ENCODE measurements at places on chromosomes 16 and 17. TPM values are rescaled to one million over a fixed set of nuclear protein-coding genes. Genes with fewer than 3 reads are reported as not detected.

Gene SLFN12
- total RNA-seq: 7.7 TPM

DNA sequence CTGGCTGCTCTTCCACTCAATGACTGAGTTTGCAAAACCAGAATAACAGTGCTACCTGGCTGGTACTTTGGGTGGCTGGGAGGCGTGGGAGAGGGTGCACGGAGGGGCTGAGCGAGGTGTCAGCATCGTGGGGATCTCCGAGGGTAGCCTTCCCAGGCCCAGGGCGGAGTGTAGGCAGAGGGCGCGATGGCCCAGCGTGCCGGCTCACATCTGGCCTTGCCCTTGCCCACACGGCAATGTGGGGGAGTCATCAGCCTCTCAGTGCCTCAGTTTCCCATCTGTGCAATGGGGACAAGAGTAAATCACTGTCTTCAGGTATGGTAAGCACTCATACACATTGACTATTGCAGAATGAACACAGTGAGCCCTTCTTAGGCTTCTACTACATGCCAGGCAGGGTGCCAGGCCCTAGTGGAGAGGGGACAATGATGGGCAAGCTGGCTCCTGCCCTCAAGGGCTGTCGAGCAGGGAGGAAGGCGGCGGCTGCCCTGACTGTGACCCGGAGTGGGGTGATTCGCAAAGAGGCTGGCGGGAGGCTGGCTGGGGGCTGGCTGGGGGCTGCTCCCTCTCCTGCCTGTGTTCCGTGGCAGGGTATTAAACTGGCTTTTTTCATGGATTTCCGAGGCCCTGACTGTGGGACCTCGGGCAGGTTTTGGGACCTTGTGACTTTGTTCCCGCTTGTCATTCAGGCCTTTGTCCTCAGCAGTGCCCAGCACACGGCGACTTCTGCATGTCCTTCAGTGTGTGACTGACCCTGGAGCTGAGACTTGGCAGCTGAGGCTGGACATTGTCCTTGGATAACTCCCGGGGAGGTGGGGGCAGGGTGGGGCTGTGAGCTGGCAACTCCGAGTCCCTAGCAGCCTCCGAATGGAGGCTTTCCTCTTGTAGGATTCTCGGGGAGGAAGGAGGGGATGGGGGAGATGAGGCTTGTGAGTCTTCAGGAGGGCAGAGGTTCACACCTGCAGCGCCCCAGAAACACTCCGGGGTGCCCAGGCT lies 243.1 kb downstream of the SEC14L1 start:
- no peak for DNase-seq

DNA sequence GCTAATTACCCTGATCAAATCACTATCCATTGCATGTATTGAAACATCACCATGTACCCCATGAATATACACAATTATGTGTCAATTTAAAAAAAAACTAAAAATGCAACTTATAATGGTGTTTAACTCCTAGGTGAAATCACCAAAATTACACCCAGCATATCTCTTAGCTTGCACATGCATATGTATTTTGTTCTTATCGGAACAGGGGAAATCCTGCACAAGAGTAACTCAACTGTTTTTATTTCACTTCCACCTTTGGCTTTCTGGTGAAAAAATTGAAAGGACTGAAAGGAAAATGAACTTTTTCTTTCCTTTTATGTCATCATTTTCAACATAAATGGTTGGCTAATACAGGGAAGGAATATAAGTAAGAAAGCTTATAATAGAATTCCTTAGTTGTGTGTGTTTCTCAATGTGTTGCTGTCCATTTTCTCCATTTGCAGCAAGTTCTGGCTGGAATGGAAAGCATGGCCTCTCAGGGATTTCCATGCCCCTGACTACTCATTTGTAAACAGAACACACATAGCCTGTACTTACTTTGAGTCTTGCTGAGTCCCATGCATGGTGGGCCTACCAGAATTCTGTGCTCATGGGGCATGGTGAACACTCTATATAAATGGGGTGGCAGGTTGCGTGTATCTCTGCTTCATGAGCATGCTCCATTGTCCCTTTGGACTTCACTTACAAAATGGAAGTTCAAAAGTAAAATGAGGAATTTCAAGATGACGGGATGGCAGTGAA lies 462.0 kb downstream of the HS3ST3B1 start:
- no peak for DNase-seq

DNA sequence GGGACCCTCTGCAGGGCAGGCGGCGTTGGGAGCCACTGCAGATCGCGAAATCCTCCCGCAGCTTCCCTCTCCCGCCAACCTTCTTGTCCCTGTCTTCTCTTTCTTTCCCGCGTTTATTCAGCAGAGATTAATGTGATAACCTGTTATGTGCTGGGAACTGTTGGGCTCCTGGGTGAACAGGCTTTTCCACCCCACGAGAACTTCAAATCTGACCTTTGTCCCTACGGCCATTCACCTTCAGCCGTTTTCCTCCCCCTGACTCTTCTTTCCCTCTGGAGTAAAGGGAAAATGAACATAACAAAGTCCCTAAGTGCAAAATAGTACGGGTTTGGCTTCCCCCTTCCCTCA lies 15.2 kb upstream of the KPNA2 start:
- no peak for DNase-seq

DNA sequence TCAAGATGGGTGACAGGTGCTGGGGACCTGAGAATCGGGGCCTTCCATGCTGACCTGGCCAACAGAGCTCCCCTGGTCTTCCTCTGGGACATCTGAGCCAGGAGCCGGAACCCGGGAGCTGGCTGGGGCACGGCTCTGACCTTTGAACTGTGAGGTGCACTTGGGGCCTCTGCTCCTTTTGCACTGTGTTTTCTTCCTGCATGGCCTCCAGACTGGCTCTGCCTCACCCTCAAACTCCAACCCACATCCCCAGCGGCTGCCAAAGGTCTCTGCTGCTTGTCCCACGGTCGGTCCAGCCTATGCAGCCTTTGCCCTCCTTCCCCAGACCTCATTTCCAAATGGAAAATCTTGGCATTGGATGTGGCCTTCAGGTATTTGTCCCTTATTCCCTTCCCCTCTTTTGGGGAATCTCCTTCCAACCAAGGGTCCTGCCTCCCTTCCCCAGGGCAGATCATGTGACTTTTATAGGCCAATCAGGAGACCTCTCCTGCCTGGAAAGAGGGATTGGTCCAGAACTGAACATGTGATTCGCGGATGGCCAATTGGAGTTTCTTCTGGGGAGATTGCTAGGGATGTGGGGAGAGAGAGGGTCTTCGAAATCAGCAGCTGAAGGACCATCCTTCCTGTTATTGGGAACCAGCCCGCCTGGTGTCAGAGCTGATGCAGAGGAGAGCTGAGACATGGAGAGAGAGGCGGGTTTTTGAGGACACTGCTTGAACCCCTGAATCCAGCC lies 117.9 kb downstream of the CYLD start:
- no peak for DNase-seq

- DNase-seq: no peak
These were observed 3.4 kb downstream of the CEP295NL start for GRCh38 chr17:78899361-78900260.
